ENCODE measurements at places on chromosomes 7 and 10.

DNA sequence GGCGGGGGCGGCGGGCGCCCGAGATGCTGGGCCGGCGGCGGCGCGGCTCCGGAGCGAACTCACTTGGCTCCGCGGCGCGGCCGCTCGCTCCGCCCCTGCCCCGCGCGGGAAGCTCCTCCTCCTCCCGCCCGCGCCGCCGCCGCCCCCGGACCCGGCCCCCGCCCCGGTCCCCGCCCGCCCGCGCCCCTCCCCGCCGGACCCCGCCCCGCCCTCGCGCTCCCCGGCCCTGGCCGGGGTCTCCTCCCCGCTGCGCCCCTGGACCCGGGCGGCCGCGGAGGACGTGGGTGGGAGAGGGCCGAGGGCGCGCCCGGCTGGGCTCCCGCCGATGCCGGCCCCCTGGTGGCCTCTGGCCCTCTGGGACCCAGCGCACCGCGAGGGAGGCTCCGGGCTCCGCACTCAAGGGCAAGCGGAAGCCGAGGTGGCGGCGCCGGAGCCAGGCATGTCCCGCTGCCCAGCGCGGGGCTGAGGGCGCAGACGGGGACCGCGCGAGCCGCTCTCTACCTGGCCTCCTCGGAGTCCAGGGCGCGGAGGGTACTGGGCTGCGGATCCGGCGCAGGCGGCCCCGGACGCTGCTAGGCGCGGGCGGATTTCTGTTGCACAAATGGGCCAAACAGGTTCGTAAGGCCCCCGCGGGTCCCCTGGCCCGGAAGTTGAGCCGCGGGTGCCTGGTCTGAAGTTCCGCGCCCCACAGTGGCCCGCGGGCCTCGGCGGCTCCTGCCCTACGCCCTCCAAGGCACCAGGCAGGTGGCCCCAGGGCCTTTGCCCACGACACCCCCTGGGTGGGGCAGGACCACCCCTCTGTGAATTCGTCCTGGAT, at the start of gene TCERG1L:
TCERG1L (minus strand) TSS at position 61 of the 817 bp plus-strand sequence. CDS start 86 bp downstream, outside the sequence.
- DNase-seq, result no peak

DNA sequence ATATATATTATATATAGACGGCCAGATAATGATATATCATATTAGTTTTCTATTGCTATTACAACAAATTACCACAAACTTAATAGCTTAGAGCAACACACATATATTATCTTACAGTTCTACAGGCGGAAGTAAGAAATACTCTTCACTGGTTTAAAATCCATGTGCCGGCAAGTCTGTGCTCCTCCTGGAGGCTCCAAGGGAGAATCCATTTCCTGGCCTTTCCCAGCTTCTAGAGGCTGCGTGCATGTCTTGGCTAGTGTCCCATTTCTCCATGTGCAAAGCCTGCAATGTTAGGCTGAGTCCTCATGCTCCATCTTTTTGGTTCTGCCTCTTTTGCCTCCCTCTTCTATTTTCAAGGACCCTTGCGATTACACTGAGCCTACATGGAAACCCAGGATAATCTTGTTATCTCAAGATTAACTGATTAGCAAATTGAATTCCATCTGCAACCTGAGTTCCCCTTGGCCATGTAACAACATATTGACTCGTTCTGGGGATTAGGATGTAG, 23.9 kb upstream of the PNLIPRP3 start:
- DNase-seq, result no peak

DNA sequence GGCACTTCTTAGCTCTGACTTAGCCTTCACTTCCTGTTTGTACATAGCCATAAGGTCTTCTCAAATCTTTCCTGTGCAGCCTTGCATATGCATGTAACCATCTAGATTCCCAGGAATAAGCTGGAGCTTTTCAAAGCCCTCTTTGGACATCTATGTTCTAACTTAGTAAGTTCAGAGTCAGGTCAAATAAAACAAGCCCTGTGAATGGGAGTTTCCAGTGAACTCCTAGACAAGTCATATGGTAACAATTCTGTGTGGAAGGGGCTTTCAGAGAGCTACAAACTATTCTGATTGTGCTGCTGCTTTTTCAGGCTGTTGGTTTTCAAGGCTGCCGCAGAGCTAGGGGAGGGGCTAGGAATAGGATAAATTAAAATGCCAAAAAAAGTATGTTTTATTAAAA, 208.4 kb upstream of the AKR1E2 start:
- no peak for DNase-seq

DNA sequence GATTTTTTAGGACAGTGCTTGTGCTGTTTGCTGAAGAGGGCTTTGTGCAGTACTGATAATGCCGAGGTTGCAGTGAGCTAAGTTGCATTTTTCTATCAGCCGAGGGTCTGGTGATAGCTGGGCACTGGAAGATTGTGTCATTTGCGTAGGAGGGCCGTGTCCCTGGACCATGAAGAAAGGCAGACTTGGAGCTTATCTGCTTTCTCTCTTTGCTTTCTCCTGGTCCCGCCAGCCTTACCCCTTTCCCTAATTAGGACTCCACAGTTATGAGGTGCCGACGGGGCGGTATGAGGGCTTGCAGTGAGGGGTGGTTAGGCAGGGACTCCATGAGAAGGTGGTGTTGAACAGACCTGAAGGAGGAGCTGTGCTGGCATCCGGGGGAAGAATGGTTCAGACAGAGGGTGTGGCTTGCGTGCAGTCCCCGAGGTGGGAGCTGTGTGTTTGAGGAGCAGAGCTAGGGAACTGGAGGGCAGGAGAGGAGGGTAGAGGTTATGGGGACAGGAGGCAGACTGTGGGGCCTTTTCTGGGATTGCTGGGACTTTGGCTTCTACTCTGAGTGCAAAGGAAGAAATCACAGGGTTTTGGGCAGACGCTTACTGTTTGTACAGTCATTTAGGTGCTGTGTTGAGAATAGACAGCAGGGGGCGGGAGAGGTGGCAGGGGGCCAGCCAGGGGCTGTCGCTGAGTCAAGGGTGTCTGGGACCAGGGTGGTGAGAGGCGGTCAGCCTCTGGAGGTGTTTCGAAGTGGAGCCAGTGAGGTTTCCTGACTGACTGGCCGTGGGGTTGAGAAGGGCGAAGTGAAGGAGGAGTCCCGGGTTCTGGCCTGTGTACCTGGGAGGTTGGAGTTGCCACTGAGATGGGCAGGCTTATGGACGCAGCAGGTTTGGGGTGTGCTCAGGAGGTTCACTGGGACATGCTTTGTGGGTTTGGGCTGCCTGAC, 43.4 kb downstream of the PRF1 start:
- DNase-seq, result no peak

DNA sequence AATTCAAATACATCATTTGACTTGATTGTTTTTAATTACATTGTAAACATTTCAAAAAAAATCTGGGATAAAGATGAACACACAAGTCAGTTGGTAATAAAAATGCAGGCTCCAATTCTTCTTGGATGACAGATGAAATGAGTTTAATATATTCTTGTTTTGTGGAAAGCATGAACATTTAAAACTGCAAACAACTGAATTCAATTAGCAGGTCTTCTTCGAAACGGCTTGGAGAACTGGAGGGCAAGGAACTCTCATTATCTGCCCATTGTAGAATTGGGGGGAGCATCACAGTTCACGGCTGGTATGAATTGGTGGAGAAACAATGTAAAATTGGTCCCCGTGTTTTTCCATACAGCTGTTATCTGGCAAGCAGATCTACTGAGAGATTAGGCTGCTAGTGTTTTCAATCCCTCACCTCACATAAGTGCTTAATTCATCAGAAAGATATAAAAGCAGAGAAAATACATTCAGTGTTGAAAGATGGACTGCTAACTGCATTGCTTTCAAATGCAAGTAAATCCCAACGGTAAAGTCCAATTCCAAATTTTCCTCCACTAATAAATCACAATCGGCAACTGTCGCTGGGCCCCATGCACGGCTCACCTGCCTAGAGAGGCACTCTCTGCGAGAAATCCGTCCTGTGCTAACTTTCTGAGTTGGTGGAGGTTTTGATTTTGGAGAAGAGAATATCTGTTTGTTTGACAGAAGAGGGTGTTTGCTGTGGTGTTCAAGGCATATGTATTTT, 199.5 kb downstream of the ZNF438 start:
- no peak for DNase-seq

DNA sequence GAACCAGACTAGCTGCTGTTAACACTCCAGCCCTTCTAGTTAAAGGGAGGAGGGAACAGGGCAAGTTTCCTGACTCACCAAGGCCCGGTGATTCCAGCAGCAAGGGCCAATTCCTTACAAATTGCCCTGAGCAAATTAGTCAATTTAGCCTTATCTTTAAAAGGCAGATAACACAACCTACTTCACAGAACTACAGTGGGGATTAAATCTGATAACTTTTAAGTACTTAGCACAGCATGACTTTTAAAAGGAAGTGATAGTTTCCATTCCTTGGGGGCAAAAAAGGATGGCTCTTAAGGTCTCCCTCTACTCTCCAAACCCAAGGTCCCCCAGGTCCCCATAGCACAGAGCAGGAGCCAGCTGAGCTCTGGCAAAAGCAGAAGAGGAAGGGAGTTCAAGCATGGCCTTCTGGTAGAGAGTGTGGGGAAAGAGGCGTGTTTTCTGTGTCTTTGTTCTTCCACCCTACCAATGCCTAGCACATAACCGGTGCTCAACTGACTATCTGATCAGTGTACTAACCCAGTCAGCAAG, 4.0 kb downstream of the CDCA7L start:
- DNase-seq, result no peak

DNA sequence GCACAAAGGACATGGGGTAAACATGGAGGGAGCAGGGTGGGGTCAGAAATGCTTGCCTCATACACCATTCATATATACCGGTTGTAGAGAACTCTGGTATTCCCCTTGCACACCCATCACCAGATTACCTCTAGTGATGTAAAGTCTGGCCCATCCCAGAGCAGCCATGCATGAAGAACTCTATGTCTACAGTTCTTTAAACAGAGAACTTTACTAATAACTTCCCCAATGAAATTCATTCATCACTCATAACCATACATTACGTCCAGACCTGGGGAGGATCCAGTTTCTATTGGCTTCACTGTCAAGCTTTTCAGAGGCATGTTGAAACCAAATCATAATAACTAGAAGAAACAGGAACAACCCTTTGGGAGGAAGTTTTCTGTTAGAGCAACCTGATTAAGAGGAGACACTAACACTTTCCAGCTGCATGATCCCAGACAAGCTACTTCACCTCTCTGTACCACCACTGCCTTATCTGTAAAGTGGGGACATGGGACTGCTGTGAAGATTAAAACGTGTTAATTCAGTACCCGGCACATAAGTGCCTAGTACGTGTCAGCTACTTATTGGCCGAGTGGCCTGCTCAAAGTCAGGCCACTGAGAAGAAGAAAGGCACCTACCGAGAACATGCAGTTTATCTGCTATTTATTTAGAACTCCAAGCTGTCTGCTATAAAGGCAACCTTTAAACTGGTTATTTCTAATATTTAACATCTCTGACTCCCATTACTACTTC, 59.7 kb downstream of the IGF2BP3 start:
- no peak for DNase-seq

- DNase-seq, result no peak
These were observed 181.6 kb upstream of the NFE2L3 start for GRCh38 chr7:25970356-25970755.

DNA sequence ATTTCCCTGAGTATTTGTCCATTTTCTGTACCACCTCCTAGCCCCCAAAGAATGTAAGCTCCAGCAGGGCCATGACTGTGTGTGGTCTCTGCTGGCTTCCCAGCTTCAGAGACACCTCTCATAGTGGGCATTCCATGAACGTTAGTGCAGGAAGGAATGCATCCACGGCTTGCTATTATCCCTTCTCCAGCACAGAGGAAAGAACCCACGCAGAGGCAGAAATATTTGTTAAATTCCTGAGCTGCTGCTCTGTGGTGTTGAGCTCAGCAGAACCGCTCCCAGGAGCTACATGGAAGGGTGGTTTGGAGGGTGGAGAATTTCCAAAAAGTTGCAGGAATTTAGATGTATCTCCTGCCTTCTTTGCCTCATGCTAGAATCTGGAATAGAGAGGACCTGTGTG, 275.2 kb downstream of the POU6F2 start:
- no peak for DNase-seq

GRCh38 chr7:107284911-107285479, 116.2 kb downstream of the HBP1 start:
- no peak for DNase-seq
